ENCODE measurements at places on chromosomes 7 and 10.

DNA sequence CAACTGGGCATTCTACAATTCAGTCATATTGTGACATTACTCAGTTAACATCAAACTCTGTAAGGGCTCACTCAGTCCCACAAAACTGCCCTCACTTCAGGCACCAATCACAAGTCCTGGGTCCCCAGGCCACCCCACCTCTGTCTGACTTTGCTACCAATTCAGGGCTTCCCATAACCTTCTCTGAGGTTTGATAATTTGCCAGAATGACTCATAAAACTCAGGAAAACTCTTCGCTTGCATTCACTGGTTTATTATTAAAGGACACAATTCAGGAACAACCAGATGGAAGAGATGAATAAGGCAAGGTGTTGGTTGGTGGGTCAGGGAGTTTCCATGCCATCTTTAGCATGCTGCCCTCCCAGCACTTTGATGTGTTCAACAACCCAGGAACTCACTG, 41.3 kb downstream of the AVL9 start:
- DNase-seq: no peak

GRCh38 chr7:14206121-14206520, 216.7 kb upstream of the ETV1 start:
- no peak for DNase-seq

DNA sequence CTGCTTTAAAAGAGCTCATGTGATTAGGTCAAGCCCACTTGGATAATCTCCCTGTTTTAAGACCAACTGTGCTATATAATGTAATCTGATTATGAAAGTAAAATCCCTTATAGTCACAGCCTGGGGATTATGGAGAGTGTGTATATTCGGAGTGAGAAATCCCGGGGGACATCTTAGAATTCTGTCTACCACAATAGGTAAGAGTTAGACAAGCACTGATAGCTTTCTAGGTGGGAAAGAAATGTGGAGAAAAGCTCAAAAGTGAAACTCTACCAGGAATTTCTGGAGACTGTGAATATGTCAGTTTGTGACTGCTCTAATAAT, 2.9 kb upstream of the VCL start:
- DNase-seq: no peak

GRCh38 chr7:78441737-78442136, 643.2 kb downstream of the PHTF2 start:
- no peak for DNase-seq

DNA sequence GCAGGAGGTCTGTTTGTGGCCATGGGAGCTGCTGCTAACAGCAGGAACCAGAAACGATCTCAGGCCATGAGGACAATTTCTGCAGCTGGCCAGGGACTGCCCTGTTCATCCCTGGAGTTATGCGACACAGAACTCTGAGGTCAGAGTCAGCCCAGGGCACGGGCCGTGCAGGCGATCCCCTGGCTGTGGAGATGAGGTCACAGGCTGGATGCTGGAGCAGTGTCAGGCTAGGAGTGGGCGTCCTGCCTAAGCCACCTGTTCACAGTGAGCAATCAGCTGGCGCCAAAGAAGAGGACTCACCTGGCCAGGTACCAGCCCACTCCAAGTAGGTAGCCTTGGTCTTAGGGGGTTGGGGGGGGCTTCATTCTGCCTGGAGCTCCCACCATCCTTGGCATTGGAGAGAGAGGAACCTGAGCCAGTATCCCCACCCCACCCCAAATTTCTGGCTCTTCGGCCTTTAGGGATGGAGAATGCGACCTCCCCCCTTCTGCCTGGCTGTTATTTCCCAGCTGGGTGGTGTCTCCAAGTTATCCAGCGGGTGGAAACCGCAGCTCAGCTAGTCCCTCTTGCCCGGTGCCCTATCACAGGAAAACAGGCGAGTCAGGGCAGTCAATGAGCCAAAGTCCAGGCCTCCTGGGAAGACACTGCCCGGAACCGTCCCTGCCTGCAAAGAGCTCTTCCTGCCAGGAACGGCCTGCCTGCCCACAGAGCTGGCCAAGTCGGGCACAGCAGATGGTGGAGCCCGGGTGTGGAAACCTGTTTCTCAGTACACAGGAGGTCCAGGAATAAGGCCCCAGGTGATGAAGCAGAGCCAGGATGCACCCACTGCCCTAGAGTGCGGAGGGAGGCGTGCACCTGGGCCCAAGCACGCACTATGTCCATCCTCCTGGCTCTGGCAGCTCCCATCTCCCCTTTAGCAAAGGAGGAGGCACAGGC, 1.8 kb upstream of the TTYH3 start:
- no peak for DNase-seq

DNA sequence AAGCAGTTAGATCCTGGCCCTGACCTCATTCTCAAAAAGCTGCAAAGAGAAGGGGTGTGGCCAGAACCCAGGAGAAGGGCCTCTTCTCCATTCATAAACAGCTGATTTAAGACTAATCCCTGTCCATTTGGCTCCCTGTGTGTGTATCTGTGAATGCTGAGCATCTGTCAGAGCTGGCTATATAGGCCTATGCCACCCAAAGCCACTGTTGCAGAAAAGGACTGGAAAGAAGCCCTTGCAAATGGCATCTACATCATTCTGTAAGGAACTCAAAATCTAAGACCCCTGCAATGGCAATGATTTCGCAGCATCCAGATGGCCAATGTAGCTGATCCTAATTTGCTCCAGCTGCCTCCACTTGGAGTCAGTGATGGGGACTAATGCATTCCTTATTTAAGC, 384.5 kb downstream of the KCNMA1 start:
- DNase-seq: no peak

- DNase-seq: no peak
These were observed 223.3 kb upstream of the TCERG1L start for GRCh38 chr10:131534836-131535235.

DNA sequence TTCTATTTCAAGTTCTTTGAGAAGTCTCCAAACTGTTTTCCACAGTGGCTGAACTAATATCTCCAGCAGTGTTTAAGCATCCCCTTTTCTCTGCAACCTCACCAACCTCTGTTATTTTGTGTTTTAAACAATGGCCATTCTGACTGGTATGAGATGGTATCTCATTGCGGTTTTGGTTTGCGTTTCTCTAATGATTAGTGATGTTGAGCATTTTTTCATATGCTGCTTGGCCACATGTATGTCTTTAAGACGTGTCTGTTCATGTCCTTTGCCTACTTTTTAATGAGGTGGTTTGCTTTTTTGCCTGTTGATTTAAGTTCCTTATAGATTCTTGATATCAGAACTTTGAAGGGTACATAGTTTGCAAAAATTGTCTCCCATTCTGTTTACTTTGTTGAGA, 156.6 kb upstream of the IMMP2L start:
- DNase-seq: no peak

GRCh38 chr7:123360631-123361030, 160.9 kb upstream of the SLC13A1 start:
- DNase-seq: no peak

- no peak for DNase-seq
These were observed 307.6 kb upstream of the PHYHIPL start for GRCh38 chr10:58868736-58869435.

DNA sequence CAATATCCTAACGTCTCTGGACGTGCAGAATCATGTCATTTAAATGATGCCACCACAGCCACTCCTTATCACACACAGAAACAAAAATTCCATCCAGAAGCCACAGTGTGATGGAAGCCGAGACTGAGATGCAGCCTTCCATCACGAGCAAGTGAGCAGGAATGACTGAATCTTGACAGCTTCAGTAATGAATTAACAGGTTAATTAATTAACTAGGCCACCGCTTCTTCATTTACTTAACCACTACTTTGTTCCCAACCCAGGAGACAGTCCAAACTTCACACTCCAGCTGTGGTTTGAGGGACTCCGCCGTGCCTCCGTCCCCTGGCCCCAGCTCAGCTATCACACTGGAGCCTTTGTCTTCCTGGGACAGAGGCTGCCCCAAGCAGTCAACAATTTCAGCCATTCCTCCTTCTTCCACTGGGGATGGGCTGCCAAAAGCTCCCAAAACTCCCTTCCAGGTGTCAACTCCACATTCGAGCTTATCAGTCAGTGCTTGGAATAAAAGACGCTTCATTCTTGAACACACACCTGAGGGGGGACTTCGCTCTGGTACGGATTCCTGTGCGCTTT, 65.9 kb downstream of the FGFR2 start:
- no peak for DNase-seq

GRCh38 chr7:138226001-138226476, 149.8 kb downstream of the AKR1D1 start:
- DNase-seq: no peak

GRCh38 chr10:89269433-89270152, 18.0 kb upstream of the LIPA start:
- DNase-seq: no peak

- no peak for DNase-seq
These were observed 87.4 kb upstream of the TNS3 start for GRCh38 chr7:47669178-47669891.

- no peak for DNase-seq
These were observed 4.6 kb upstream of the TMEM139 start for GRCh38 chr7:143280160-143280559.

DNA sequence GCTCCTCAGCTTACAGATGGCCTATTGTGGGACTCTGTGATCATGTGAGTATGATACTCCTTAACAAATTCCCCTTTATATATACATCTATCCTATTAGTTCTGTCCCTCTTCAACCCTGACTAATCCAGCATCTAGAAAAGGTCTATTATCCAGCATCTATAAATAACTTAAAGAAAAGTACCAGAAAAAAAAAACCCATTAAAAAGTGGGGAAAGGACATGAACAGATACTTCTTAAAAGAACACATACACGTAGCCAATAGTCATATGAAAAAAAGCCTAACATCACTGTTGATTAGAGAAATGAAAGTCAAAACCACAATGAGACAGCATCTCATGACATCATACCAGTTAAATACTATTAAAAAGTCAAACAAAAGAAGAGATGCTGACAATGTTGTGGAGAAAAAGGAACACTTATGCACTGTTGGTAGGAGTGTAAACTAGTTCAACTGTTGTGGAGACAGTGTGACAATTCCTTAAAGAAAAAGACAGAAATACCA, 549.5 kb upstream of the GRM3 start:
- no peak for DNase-seq

DNA sequence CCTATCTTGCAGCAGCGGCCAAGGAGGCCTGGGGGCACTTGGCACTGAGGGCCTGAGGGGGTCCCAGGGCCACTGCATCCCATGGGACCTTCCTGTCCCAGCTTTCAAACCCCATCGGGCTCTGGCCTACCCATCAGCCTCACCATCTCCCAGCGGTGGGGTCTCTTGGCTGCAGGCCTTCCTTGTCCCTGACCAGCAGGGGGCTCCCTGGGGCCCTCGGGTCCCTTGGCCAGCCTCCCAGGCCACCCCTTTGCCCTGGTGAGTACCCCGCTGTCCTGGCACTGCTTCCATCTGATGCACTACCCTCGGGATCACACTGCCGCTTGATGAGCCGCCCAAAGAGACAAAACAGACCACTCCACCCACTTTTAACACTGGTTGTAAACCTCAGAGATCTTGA, 43.5 kb downstream of the YKT6 start:
- no peak for DNase-seq

GRCh38 chr10:46318799-46319198, 32.0 kb downstream of the ANTXRL start:
- DNase-seq: no peak

GRCh38 chr7:38367301-38367890, 94.0 kb upstream of the TARP start:
- no peak for DNase-seq

- DNase-seq: no peak
These were observed 852 bp upstream of the PRKAR1B start for GRCh38 chr7:727806-728460.

DNA sequence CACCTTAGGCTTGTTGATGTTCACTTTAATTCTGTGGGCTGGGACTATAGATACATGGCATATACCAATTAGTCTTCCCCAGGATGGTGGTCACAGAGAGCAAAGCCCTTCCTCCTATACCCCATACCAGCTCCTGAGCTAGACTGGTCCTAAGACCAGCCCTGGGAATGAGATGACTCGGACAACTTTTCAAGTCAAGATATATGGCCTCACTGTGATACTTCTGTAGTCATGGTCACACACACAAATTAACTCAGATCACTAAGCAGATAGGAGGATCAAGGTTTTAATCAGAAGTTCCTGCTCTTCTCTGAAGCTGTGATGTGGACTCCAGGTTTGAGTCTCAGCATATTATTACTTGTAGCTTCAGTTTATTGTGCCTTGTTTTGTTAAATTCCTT, 53.1 kb downstream of the SLK start:
- DNase-seq: no peak

- DNase-seq: no peak
These were observed 1.4 kb downstream of the SFR1 start for GRCh38 chr10:104123397-104123796.

DNA sequence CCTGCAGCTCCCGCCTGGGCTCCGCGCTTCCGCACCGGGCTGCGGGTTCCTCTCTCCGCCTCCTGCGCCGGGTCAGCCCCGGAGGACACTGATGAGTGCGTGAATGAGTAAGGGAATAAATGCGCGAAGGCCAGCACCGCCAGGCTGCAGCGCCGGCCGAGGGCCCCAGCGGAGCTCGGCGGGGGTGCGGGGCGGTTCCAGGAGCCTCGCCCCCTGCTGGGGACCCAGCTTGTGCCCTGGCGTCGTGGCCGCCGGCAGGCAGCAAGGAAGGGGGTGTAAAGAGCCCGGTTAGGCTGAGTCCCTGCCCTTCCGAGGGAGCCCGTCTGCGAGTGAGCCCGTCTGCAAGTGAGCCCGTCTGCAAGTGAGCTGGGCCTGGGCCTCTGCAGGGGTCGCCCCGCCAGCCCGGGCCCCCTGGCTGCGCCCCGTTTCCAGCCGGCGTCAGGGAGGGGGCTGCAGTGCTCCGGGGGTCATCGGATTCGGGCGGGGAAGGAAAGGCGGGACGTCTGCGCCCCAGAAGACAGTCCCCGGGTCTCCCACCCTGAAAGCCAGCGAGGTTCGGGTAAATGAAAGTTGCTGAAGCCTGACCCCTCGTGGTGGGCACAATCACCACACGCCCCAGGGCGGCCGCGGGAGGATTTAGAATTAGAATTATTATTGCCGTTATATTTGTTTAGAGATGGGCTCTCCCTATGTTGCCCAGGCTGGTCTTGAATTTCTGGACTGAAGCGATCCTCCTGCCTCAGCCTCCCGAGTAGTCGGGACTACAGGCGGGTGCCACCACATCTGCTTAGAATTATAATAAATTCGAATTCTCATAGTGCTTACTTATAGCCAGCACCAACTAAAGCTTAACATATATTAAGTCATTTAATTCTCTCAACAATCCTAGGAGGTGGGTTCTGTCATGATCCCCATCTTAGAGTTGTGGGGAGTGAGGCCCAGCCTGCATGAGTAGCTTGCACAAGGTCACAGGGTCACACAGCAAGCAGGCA, 8.6 kb upstream of the CRYGN start:
- DNase-seq: peak; percentile 63

- DNase-seq: no peak
These were observed 1.2 kb downstream of the CLDN4 start for GRCh38 chr7:73831834-73832651.

GRCh38 chr10:113161066-113161465, 211.0 kb downstream of the TCF7L2 start:
- DNase-seq: no peak

- DNase-seq: no peak
These were observed 92.8 kb downstream of the VIPR2 start for GRCh38 chr7:159051916-159052315.

- DNase-seq: no peak
These were observed 2.9 kb downstream of the CELF2 start for GRCh38 chr10:11020548-11020942.

- no peak for DNase-seq
These were observed 148.0 kb downstream of the TSPAN12 start for GRCh38 chr7:120709972-120710320.
